Stimulated activated CD4-positive, alpha-beta T cell treated with anti-CD3 and anti-CD28 coated beads, Interleukin-15, amount 100 ng/mL, for 1 hour (primary cell): ENCODE measurements at places on chromosomes 7 and 10.

GRCh38 chr7:125059861-125060456 is 130.3 kb upstream of the POT1 start:
- DNase-seq = no peak

- DNase-seq = no peak
Measured at GRCh38 chr7:25517906-25518305, 289.6 kb upstream of the NPVF start.

DNA sequence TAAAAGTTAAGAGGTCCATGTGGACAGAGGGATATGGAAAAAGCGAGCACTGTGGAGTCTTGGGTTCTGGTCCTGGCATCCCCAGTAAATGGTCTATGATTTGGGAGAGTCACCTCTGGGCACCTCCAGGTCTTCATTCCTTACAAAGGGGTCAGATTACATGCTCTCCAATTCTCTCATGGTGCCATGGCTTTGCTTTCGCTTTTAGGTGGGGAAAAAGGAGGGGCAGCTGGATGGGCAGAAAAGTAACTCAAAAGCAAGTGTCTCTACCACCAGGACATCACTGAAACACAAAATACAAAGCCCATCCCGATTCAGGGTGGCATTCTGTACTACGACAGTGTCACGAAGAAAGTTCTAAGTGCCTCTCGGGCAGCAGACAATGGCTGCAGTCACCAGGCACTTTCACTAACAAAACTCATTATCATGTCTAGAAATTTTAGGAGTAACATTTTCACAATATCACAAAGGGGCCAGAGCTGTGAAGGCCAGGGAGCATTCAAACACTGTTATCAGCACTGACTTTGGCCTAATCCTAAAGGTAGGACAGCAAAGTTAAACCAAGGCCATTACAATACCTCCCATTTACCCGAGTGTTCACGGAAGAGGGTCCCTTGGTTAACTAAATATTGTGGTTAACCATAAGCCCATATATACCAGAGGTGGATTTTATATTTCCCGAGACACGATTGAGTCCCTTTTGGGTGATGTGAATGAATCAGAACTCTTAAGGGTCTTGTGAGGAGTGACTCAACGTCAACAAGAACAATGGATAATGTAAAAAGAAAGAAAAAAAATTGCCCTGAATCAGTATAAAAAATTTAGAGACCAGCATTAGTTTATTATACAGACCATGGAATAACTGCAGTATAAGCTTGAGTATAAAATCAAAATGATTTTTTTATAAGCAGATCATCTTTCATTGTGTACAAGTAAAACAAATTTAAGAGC is 2.5 kb downstream of the PSAP start:
- no peak for DNase-seq

GRCh38 chr7:15368653-15369052 is 193.2 kb downstream of the AGMO start:
- no peak for DNase-seq

GRCh38 chr7:16189026-16189715 is 232.2 kb downstream of the CRPPA start:
- no peak for DNase-seq

GRCh38 chr10:43923328-43923727 is 274.6 kb upstream of the ZNF32 start:
- DNase-seq = no peak

- DNase-seq = no peak
Measured at GRCh38 chr10:99765672-99766301, 16.7 kb upstream of the ABCC2 start.

DNA sequence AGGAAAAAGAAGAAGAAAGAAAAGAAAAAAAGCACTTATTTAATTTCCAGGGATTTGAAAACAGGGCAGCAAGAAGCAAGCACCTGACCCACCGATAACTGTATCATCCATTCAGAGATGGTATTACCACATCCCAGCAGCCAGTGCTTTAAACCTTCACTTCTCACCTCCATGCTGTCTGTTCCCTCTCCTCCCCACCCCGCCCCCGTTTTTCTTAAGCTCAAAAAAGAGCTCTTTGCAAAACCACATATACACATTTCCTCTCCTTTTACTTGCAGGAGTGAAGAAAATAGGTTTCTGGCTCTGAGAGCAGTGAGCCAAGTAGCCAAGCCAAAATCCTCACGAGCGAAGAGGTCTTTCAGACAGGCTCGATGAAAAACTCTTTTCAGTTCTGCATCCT is 2.2 kb downstream of the STOX1 start:
- no peak for DNase-seq

DNA sequence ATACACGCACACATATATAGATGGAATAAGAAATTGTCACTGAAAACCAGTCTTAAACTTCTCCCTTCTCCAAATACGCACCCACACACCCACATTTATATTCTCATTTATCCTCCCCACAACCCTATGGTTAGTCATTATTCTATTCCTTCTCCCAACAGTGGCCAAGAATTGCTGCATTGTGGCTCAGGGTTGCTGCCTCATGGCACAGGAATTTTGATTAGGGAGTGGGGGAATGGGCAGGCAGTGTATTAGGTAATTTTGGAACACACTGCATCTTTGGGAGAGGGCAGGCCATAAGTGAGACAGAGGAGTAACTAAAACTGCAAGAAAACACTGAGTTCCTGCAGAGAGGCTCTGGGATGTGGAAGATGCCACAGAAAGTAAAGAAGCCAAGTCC is 35.7 kb downstream of the NAPEPLD start:
- DNase-seq = no peak

- DNase-seq = no peak
Measured at GRCh38 chr7:144907577-144907976, 71.7 kb upstream of the TPK1 start.

DNA sequence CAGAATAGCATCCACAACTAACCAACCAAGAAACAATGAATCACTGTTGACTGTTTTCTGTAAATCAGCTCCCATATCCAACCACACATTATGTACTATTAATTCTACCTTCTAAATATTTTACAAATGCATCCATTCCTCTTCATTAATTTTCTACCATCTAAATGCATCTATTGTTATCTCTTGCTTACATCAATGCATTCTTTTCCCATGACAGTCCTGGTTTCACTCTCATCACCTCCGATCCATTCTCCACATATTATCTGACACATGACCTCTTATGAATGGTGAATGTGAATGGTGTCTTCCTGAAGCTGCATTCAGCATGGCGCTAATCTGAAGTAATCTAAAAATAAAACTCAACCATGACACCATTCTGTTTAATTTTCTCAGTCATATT is 153.8 kb upstream of the CALCR start:
- no peak for DNase-seq

- no peak for DNase-seq
Measured at GRCh38 chr7:50470250-50471163, 20.4 kb upstream of the FIGNL1 start.

DNA sequence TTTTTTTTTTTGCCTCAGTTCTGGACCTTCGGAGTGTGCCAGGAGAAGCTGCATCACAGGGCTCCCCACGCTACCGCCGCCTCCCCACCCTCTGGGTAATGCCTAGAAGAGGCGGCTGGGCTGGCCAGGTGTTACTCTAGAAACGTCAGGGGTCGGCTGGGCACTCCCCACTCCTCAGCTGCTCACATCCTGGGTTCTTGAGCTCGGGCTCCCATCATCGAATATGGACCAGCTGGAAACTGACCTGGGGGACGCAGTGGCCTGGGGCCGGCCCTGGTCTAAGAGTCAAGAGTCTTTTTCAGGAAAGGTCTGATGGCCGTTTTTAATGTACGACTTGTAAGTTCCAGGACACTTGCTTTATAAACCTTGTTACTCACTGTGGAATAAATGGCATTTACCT is 326.5 kb downstream of the WDR37 start:
- no peak for DNase-seq

DNA sequence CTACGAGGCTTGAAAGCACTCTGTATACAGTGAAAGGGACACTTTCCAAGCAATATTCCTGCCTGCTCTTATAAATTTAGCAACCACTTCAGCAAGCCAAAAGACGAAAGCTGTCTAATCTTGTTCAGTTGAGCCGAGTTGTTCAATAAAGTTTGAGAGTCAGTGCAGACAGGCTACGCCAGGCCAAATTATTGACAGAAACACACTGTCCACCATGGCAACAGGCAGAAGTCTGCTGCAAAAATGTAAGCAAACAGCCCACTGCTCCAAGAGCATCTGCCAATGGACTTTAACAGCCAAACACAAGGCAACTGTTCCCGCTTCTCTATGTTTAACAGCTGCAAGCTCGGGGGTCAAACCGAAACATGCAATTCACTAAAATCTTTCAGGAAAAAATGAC is 85.7 kb downstream of the GLI3 start:
- no peak for DNase-seq

GRCh38 chr10:86721232-86721631 is 35.2 kb upstream of the BMPR1A start:
- DNase-seq = no peak
